ENCODE measurements at places on chromosomes 4 and X.
A peak's percentile ranks its signal among the peaks of the same experiment; 100 is the strongest.

DNA sequence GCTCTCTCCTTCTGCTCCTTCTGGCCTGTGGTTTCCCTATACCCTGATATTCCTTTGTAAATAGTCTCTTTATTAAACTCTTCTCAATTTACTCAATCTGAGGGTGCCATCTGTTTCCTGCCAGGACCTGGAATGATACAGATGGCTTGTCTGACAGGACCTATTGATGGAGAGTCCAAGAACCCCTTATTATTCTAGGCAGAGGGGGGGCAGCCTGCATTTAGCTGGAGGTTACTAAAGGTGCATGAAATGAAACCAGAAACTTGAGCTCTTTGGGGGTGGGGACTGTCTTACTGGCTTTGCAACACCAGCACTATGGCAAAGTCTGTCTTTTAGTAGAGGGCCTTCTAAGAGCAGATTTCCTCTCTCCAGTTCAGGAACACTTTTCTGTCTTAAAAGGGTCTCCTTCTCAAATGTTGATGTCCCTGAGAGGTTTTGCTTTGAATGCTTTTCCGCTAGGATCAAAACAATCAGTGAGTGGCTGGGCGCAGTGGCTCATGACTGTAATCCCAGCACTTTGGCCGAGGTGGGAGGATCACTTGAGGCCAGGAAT, 162.5 kb upstream of the MED14 start:
- DNase-seq = no peak

GRCh38 chr4:159269116-159269515, 166.2 kb downstream of the RAPGEF2 start:
- no peak for DNase-seq

DNA sequence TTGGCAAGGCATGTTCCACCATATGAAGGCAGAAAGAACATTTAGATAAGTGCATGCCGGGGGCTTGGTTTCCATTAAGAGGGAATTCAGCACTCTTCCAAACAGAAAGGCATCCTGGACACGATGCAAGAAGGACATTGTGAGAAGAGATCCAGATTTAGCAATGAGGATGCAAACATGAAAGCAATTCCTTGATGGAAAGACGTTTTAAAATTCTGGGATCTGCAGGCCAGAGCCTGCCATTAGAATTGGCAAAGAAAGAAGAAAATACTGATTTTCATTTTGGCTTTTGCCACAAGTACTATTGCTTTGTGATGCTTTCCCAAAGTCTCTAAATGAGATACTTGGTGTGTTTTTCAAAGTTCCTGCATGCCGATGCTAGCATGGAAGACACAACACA, 367.6 kb downstream of the PPP3CA start:
- DNase-seq = no peak

- DNase-seq = no peak
These were observed 14.3 kb downstream of the SMARCAD1 start for GRCh38 chr4:94221916-94222315.

DNA sequence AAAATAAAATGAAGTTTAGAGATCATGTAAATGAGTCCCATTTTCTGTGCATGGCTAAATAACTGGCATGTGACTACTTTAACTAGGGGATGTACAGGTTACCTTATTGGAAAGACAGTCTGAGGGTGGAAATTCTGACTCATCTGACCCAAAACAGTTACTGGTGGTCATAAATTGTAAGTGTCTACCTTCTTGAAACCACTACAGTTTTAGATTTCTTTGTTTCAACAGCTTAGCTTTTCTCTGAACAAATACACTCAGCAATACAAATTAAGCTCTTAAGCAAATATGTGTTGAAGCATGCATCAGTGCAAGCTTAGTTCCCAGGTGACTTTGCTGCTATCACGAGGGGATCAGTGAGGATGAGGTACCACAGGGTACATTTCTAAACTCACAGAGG, 60.7 kb upstream of the PGM2 start:
- no peak for DNase-seq

DNA sequence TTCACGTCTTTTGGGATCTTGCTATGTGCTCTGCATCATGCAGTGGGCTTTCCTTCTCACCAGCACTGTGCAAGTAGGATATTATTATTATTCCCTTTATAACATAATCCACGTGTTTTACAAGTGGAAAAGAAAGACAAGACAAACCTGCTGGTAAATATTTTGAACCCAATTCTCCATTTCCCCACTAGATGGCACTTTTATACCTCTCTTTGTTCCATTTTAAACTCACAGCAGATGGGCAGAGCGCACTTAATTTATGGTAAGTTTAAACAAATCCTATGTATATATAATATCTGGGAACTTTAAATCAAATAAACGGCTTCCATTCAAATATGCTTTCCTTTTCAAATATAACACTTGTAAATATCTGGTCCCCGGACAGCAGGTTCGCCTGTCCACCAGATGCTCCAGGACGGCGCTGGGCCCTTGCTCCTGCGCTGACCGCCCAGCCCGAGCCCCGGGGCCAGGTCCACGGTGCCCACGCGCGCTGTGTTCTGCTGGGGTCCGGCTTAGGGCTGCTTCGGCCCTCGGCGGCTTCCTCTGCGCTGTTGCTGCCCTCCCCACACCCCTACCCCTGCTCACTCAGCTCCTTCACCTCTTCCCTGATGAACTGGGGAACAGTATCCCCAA, 31.1 kb downstream of the F11 start:
- DNase-seq = no peak

- no peak for DNase-seq
These were observed 1613.1 kb upstream of the TENM3 start for GRCh38 chr4:180630012-180630665.

GRCh38 chr4:175716961-175717360, 95.1 kb downstream of the GPM6A start:
- DNase-seq = no peak

DNA sequence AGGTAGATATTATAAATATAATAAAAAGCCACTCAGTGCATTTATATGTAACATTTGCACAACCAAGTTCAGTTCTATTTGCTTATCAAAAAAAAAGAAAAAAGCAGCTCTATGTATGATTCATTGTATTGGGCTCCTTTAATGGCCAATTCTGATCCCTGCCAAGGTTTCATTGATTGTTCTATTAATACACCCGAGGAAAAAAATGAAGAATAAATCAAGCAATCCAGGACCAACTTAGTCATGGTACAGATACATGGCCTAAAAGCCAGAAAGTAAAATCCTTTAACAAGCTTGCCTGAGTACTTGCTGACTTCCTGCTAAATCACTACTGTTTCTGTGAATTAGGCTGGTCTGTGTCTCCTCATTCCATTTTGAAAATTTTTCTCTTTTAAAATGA, 77.6 kb upstream of the PCDH7 start:
- DNase-seq = no peak

DNA sequence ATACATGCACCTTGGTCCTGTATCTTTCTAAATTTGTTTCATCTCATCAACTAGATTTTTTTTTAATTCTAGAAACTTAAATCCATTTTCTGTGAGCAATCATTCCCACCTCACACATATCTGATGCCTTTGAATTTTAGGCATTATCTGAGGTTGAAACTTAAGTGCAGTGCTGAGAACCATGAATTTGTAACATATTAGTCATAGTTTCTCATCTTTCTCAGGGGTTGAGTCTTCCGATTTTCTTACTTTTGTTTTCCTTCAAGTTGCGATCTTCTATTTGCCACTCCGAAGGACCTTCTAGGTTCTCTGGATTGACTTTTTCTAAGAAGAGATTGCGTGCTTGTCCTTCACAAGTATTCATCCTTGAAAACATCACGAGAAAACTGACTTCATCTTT, 3.7 kb upstream of the NR0B1 start:
- DNase-seq = no peak

- no peak for DNase-seq
These were observed 21.7 kb upstream of the CXCL8 start for GRCh38 chr4:73718375-73719373.

DNA sequence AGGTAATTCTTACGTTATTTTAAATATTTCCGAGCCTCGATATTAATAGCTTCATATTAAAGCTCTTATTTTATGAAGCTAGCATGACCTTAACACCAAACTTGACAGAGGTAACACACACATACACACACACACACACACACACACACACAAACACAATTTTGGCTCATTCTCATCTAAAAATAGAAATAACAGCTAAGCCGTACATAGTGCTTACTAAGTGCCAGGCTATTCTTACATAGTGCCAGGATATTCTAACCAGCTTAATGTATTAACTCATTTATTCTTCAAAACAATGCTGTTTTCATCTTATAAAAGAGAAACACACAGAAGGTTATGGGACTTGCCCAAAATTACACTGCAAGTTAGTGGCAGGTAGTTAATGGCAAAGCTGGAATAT, 87.0 kb upstream of the BLTP1 start:
- no peak for DNase-seq

DNA sequence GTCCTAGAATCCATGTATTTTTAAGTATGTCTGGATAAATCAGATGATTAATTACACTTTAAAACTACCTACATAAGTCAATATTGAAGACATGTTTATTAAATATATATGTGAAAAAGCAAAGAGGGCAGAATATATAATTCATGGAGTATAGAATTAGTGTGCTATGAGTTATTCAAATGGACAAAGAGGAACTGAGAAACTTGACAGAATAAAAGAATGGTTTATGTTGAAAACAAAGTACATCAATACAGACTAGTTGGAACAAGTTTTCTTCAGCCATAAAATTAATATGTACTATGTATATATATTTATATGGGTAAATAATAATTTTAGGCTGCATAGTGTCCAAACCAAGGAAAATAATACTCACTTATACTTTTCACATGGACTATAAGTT, 173.5 kb downstream of the NPFFR2 start:
- DNase-seq = no peak

- DNase-seq = no peak
These were observed 19.4 kb downstream of the NLGN3 start for GRCh38 chrX:71164071-71164470.

DNA sequence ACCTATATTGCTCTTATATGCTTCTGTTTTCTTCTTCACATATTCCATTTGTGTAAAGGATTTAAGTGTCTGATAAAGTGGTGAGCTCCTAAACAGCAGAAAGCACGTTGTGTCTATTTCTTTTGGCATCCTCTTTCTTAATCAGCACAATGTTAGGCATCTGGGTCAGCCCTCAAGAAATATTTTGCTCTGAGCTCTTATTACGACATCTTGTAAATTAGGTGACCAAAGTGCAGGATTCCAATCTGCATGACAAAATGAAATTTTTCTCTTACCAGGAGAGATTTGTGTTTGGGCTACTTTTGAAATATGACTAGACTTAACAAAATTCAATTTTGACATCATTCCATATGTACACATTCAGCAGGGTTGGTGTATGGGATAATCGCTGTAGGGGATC, 210.0 kb upstream of the IGFBP7 start:
- no peak for DNase-seq

DNA sequence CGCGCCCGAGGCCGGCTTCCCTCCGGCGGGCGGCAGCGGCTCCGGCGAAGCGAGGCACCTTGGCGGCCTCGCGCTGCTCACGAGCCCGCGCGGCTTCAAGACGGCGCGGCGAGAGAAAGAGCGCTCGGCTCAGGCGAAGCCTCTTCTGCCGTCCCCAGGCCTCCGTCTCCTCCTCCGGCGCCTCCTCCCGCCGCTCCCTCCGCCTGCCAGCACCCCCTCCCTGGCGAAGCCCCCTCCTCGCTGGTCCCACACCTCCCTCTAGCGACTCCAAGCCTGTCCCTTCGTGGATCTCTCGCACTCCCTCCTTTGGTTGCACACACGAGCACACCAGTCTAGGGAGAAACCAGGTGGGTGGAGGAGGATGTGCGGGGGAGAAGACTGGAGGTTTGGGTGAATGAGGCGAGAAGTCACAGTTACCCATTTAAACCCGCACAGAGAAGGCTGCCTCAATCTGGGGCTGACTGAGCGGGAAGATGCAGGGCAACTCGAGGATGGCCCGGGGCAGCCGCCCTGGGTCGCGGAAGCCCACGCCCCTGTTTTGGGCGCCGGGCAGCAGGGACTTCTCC, at the start of gene CAMK2D:
TSS of gene CAMK2D (minus strand) at position 119 of the 566 bp plus-strand sequence. CDS start 670 bp downstream, outside the sequence.
- DNase-seq = peak; percentile 73

DNA sequence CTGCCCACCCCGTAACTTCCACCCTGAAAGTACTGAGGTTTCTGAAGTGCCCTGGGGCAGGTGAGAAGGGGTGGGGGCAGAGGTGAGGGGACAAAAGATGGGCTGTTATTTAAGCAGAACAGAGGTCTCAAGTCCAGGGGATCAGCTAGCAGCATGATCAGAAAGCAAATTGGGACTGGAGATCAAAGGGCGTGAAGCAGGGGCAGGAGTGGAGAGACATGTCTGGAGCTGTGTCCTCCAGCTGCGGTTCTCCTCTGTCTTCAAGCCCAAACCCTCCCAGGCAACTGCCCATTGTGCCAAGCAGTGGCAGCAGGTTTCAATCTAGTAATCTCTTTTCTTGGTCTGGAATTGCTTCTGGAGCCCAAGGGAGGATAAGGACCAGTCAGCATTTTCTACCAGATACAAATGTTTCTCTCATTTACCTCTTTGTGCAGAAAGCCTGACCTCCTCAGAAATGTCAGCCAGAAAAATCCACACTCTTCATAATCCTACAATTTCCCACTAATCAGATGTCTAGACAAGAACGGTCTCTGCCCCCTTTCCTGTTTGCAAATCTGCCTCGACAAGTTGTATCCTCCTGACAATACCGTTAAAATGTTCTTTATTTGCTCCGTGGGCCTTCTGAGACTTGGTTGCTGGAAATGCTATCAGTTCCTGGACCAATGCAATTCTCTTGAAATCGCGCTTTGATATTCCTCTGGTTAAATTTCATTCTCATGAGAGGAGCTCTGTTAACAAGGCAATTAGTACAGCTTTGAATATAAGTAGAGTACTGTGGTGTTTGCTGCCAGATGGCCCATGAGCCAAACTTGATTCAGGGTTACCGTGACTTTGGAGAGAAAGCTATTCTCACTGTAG, 23.2 kb upstream of the RASL11B start:
- DNase-seq = no peak

- DNase-seq = no peak
These were observed 61.9 kb downstream of the PRKG2 start for GRCh38 chr4:81152839-81153713.

GRCh38 chrX:95885074-95885473, 799.6 kb upstream of the DIAPH2 start:
- no peak for DNase-seq

DNA sequence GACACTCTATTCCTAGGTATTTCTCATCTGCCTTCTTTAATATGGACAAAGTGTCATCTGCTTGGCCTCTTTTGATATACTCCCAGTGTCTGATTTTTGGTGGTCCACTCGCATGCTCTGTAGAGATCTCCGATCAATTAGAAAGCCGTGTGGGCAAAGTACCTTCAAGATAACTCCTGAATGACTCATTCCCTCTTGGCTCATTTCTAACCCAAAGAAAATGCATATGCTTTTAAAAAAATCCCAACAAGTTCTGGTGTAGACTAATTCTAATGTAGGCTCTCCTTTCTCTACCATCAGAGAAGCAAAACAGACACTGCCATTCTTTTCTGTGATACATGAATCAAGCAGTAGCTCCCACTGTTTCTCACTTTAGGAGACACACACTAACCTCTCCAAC, 714.9 kb upstream of the ADGRL3 start:
- DNase-seq = no peak

DNA sequence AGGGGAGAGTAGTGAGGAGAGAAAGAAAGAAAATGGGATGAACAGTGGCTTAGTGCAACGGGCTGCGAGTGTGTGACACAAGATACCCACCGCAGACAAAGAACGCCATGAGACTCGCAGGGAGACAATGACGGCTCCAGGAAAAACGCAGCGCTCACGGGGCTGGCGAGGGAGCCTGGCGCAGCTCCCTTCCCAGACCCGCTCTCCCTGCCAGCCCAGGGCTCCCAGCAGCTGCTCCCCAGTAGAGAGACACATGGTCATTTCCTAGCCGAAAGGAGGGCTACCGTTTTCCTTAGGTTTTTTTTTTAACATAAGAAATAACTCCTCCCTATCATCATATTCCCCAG, 149.5 kb downstream of the MAML3 start:
- DNase-seq = no peak
